ENCODE measurements at places on chromosomes 2 and 18. TPM values are rescaled to one million over a fixed set of nuclear protein-coding genes. Genes with fewer than 3 reads are reported as not detected.
A peak's percentile ranks its signal among the peaks of the same experiment; 100 is the strongest.

- no peaks in the 10 kb centered on the region for H3K36me3 ChIP-seq
- DNase-seq, result no peak
- no peaks in the 10 kb centered on the region for H3K27me3 ChIP-seq
- H3K4me1 ChIP-seq, result no peaks in the 10 kb centered on the region
Measured at GRCh38 chr2:233350708-233351107, 3.6 kb upstream of the DGKD start.

The GCA gene
- total RNA-seq, result 11.1 TPM

GRCh38 chr2:95266781-95267430, 7.3 kb upstream of the PROM2 start:
- no peaks in the 10 kb centered on the region for H3K36me3 ChIP-seq
- DNase-seq, result peak; percentile 46
- H3K27ac ChIP-seq, result no peak overlapping the region

DNA sequence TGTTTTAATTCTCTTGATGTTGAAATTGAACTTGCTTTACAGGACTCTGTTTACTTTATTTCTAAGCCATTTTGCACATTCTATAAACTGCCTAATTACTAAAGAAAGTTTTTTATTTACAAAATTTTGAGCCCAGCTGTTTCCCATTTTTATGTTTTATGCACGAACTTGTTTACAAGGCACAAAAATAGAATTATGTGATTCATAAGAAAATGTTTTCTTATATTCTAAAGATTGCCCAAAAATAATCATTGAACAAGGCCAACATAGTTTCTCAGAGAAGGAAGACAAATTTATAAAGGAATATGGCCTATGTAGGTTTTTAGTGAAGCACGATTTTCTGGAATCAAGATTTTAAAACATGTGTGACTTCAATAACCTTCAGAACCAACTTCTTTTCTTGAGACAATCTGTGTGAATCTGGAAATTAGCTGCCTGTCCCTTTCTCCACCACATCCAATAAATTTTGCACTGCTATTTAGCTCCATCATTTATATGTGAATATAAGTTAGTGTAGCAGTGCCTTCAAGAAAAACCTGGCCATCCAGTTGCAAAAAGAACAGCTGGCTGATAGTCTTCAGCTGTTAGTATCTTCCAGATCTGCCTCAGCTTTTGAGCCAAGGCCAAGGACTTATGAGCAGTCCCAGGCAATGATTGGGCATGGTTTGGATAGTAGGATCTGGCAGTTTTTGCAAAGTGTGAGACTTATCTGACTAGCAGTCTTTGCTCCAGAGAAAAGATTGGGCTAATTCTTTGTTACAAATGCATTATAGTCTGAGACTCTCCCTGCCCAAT, 253.2 kb upstream of the COL3A1 start:
- no peak overlapping the region for H3K4me3 ChIP-seq
- H3K27me3 ChIP-seq, result no peaks in the 10 kb centered on the region
- H3K36me3 ChIP-seq, result no peaks in the 10 kb centered on the region
- H3K4me1 ChIP-seq, result no peaks in the 10 kb centered on the region

The POTEJ gene
- total RNA-seq, result 2.6 TPM

GRCh38 chr2:46857871-46858701, 57.5 kb downstream of the MCFD2 start:
- H3K27ac ChIP-seq, result no peak overlapping the region
- H3K27me3 ChIP-seq, result no peaks in the 10 kb centered on the region
- DNase-seq, result no peak
- H3K4me1 ChIP-seq, result peaks cover 43% of the 10 kb centered on the region

DNA sequence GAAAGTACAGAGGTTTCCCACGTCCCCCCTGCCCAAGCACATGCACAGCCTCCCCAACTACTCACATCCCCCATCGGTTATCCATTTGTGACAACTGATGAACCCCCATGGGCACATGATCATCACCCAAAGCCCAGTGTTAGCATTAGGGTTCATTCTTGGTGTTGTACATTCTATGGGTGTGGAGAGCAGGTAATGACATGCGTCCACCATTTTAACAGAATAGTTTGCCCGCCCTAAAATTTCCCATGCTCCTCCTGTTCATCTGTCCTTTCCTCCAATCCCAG, 74.3 kb downstream of the LONRF2 start:
- no peak for DNase-seq
- no peaks in the 10 kb centered on the region for H3K27me3 ChIP-seq
- H3K36me3 ChIP-seq, result no peaks in the 10 kb centered on the region
- no peaks in the 10 kb centered on the region for H3K4me1 ChIP-seq
- no peak overlapping the region for H3K4me3 ChIP-seq

DNA sequence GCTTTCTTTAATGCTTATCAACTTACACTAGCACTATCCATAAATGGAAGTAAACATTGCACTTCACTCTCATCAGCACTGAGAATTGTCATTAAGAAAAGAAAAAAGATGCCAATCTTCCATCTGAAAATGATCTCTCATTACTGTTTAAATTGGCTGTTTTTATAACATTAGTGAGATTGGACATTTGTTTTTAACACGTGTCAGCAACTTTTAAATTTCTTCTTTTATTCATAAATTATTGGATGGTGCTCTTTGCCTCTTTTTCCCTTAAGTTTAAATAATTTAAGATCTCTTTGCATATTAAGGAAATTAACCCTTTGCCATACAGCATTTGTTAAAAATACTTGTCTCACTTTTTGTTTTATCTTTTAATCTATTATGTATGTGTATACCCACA, 146.5 kb upstream of the CHST9 start:
- DNase-seq, result no peak
- no peaks in the 10 kb centered on the region for H3K27me3 ChIP-seq
- no peaks in the 10 kb centered on the region for H3K36me3 ChIP-seq

DNA sequence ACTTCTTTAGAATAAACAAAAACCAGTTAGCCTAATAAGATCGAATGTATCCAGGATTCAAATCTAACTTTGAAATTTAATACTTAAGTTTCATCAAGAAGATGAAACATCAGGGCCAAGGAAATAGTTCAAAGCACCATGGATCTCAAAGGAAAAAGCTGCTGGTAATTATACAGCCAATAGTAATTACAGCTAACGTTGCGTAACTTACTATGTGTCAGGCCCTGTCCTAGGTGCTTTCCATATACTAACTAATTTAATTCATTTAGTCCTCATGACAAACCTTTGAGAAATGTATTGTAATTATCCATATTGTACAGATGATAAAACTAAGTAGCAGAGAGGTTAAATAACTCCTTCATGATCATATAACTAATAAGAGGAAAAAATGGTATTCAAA, 598.6 kb downstream of the NYAP2 start:
- DNase-seq, result no peak
- no peaks in the 10 kb centered on the region for H3K4me1 ChIP-seq
- H3K27me3 ChIP-seq, result no peaks in the 10 kb centered on the region
- no peaks in the 10 kb centered on the region for H3K36me3 ChIP-seq

- H3K36me3 ChIP-seq, result no peaks in the 10 kb centered on the region
- no peaks in the 10 kb centered on the region for H3K4me1 ChIP-seq
- H3K27me3 ChIP-seq, result no peaks in the 10 kb centered on the region
- H3K27ac ChIP-seq, result no peak overlapping the region
Measured at GRCh38 chr2:112995346-112995920, 9.8 kb upstream of the IL36A start.

The GATA6 gene
- 88.7 TPM for total RNA-seq

The EPAS1 gene
- 311 TPM for total RNA-seq

DNA sequence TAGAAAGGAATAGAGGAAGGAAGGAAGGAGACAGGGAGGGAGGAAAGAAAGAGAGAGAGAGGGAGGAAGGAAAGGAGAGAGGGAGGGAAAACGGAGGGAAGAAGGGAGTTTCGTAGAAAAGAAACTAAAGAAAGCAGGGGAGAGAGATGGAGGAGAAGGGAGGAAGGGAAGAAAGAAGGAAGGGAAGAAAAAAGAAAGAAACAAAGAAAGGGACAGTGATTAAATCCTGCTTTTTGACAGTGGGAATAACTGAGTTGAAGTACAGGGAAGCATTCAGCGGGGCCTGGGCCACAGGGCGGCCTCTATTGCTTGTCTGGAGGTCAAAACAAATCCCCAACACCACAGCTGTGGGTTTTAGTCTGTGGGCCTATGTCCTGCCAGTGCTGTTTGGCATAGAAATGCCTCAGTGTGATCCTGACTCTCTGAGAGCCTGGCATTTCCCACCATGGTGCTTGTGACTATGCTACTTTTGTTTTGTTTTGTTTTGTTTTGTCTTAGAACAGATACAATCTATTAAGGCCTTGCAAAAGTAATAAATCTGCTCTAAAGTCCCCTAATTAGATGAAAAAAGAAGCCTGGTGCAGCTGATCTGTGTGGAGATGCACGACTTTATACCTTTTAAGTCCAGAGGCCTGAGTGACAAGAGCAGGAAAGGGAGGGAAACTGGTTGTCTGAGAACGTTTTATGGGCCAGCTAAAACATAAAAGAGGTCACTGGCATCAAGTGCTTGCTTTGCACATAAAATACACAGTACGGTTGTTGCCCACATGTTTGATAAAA, 40.0 kb downstream of the IL1RL2 start:
- no peaks in the 10 kb centered on the region for H3K36me3 ChIP-seq
- H3K4me1 ChIP-seq, result peaks cover 29% of the 10 kb centered on the region
- DNase-seq, result no peak
- no peak overlapping the region for H3K4me3 ChIP-seq
- H3K27me3 ChIP-seq, result no peaks in the 10 kb centered on the region

- no peaks in the 10 kb centered on the region for H3K36me3 ChIP-seq
- H3K4me3 ChIP-seq, result no peak overlapping the region
- no peak for DNase-seq
- peak overlapping the region; percentile 61 for H3K27ac ChIP-seq
Measured at GRCh38 chr2:157789256-157789655, 86.9 kb downstream of the ACVR1 start.

- H3K4me1 ChIP-seq, result no peaks in the 10 kb centered on the region
- H3K27ac ChIP-seq, result no peak overlapping the region
- H3K4me3 ChIP-seq, result no peak overlapping the region
- DNase-seq, result no peak
- no peaks in the 10 kb centered on the region for H3K27me3 ChIP-seq
- H3K36me3 ChIP-seq, result no peaks in the 10 kb centered on the region
Measured at GRCh38 chr2:132439703-132440398, 23.2 kb downstream of the GPR39 start.

The PLEKHB2 gene
- total RNA-seq, result 44.8 TPM

DNA sequence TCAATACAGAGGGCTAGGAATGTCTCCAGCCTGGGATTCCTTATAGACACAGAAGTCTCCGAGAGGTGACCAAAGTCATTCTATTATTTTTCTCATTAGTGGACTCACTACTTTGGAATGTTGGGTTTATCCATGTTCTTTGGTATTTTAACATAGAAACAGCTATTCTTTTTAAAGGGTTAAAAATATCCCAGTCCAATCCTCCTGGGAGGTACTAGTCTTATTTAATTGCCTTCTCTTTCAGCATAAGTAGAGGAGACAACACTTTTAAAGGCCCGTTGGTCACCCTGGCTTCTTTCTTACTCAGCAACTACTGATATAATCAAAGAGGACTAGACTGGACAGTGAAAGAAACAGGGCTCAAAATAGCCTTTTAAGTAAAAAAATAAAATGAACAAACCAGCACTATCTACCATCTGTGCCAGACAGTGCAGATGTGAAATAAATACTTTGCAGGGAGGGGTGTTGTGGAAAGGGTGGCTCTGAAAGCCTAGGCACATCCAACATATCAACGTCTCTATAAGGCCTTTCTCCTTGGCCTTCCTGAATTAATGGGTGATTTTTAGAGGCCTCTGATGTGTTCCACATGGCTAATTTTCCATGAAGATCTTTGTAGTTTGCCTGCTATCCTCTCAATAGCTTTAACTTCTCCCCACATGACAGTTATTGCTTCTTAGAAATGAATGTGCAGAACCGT, 334.4 kb upstream of the THUMPD2 start:
- H3K4me1 ChIP-seq, result no peaks in the 10 kb centered on the region
- no peak overlapping the region for H3K4me3 ChIP-seq
- no peak for DNase-seq
- no peak overlapping the region for H3K27ac ChIP-seq
- peaks cover 9% of the 10 kb centered on the region for H3K36me3 ChIP-seq

GRCh38 chr2:175792199-175792598, 209.9 kb downstream of the LNPK start:
- peak overlapping the region; percentile 18 for H3K27ac ChIP-seq
- no peaks in the 10 kb centered on the region for H3K36me3 ChIP-seq
- DNase-seq, result no peak
- H3K4me3 ChIP-seq, result no peak overlapping the region
- no peaks in the 10 kb centered on the region for H3K4me1 ChIP-seq

The TRABD2A gene
- total RNA-seq, result 1.2 TPM

- no peaks in the 10 kb centered on the region for H3K4me1 ChIP-seq
- no peak overlapping the region for H3K27ac ChIP-seq
- no peak for DNase-seq
- no peak overlapping the region for H3K4me3 ChIP-seq
Measured at GRCh38 chr18:28855524-28855923, 678.6 kb upstream of the CDH2 start.

The RFX8 gene
- total RNA-seq, result not detected

GRCh38 chr18:79030680-79031079, 38.5 kb upstream of the ATP9B start:
- H3K27me3 ChIP-seq, result no peaks in the 10 kb centered on the region
- no peaks in the 10 kb centered on the region for H3K4me1 ChIP-seq
- DNase-seq, result no peak
- no peaks in the 10 kb centered on the region for H3K36me3 ChIP-seq
- H3K4me3 ChIP-seq, result no peak overlapping the region
- H3K27ac ChIP-seq, result no peak overlapping the region

GRCh38 chr18:25360301-25360899, 8.4 kb upstream of the ZNF521 start:
- no peaks in the 10 kb centered on the region for H3K27me3 ChIP-seq
- no peaks in the 10 kb centered on the region for H3K36me3 ChIP-seq
- no peaks in the 10 kb centered on the region for H3K4me1 ChIP-seq
- no peak overlapping the region for H3K27ac ChIP-seq
- H3K4me3 ChIP-seq, result no peak overlapping the region

The ZNF396 gene
- 0.94 TPM for total RNA-seq

GRCh38 chr2:232477751-232478510, 9.7 kb downstream of the ECEL1 start:
- no peak for DNase-seq
- H3K27me3 ChIP-seq, result no peaks in the 10 kb centered on the region
- H3K4me3 ChIP-seq, result no peak overlapping the region
- H3K36me3 ChIP-seq, result no peaks in the 10 kb centered on the region
- no peaks in the 10 kb centered on the region for H3K4me1 ChIP-seq

The CNTNAP5 gene
- total RNA-seq, result not detected

DNA sequence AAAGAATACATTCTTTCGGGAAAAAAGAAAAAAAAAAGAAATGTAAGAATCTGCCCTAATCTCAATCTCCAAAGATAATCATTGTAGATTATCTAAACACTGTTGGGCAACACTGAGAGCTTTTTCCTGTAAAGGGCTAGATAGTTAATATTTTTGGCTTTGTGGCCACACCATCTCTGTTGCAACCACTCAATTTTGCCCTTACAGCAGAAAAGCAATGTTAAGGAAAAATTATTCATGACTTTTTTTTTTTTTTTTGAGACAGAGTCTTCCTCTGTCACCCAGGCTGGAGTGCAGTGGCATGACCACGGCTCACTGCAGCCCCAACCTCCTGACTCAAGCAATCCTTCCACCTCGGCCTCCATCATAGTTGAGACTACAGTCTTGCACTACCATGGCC, 17.3 kb upstream of the FZD5 start:
- H3K4me1 ChIP-seq, result no peaks in the 10 kb centered on the region
- DNase-seq, result no peak
- no peaks in the 10 kb centered on the region for H3K36me3 ChIP-seq
- H3K27me3 ChIP-seq, result no peaks in the 10 kb centered on the region
- no peak overlapping the region for H3K27ac ChIP-seq
- no peak overlapping the region for H3K4me3 ChIP-seq
